NCI-H2107 (cell line): ENCODE measurements at places on chromosomes 12 and 14.

- no peak for DNase-seq
Measured at GRCh38 chr12:32777691-32778175, 22.0 kb upstream of the YARS2 start.

DNA sequence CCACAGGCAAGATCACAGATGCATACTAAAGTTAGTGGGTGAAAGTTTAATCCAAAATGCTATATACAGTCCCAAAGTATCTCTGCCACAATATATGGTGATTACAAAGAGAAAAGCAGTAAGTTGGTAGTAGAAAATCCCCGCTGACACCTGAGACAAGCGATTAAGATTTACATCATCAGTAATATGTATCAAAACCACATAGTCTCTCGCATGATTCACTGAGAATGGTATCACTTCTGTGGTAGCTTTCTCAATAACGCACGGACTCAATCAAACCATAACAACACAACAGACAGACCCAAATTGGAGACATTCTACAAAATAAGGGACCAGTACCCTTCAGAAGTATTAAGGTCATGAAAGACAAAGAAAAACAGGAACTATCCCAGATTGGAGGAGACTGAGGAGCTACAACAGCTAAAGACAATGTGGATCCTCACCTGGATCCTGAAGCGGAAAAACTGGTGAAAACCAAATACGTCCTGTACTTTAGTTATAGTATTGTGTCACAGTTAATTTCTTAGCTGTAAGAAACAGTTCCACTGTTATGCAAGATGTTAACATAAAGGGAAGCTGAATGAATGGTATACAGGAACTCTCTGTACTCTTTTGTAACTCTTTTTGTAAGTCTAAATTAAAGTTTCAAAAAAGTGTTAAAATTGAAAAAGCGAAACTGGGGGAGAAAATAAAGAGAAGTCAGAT, 51.0 kb downstream of the SPTLC2 start:
- no peak for DNase-seq

DNA sequence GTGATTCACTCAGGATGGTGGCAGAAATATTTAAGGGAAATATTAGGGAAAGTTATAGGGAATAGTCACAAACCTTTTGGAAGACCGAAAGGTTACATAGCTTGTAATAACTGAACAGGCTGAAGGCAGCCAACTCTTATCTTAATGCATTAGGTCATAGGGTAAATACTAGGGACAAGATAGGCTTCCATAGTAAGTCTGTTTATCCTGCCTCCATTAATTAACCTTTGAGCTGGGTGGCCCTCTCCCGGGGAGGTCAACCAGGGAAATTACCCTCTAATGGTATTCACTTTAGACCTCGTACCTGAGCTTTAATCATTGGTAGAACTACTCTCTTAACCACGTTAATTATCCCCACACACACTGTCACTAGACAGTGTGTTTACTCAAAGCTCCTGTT, 981.8 kb downstream of the SLC16A7 start:
- DNase-seq, result no peak

- no peak for DNase-seq
Measured at GRCh38 chr12:46167412-46167811, 101.4 kb downstream of the SLC38A1 start.

GRCh38 chr12:32535288-32535999, 136.1 kb downstream of the FGD4 start:
- DNase-seq, result peak; percentile 57

GRCh38 chr12:47991106-47992061, 12.9 kb downstream of the COL2A1 start:
- DNase-seq, result no peak

- DNase-seq, result no peak
Measured at GRCh38 chr14:23402296-23403138, 5.6 kb downstream of the MYH6 start.

- DNase-seq, result no peak
Measured at GRCh38 chr14:66361013-66361412, 125.2 kb upstream of the CCDC196 start.

- DNase-seq, result no peak
Measured at GRCh38 chr12:64840119-64840518, 15.7 kb downstream of the TBC1D30 start.

- DNase-seq, result no peak
Measured at GRCh38 chr14:30883508-30884294, 9.3 kb downstream of the COCH start.

DNA sequence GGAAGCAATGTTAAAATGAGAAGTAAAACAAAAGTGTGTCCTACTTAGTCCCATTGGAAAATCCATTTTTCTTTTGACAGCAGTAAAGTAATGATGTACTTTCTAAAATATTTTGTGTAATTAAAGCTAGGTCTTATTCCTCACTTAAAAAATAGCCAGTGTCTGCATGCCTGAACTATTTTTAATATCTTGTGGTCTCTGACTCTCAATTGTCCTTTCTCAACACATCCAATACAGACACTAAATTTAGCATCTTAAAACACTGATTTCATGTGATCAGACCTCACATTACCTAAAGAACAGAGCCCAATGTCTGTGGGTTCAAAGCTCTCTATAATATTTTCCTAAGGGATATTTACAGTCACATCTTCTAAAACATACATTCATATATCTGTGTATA, 108.0 kb downstream of the DERA start:
- no peak for DNase-seq

GRCh38 chr14:61543946-61544345, 151.4 kb upstream of the HIF1A start:
- DNase-seq, result no peak

DNA sequence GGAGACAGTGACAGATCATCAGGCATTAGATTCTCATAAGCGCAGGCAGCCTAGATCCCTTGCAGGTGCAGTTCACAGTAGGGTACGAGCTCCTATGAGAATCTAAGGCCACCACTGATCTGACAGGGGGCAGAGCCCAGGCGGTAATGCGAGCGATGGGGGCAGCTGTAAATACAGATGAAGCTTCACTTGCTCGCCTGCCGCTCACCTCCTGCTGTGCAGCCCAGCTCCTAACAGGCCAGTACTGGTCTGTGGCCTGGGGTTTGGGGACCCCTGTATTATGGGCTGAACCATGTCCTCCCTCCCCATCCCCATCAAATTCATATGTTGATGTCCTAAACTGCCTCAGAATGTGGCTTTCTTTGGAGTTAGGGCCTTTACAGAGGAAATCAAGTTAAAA, 63.2 kb downstream of the NOS1 start:
- DNase-seq, result no peak

GRCh38 chr12:63814146-63814772, 30.2 kb upstream of the SRGAP1 start:
- DNase-seq, result no peak

GRCh38 chr12:115726691-115727090, 550.8 kb downstream of the MED13L start:
- no peak for DNase-seq

GRCh38 chr14:54691525-54692283, 124.8 kb downstream of the SAMD4A start:
- peak; percentile 5 for DNase-seq

DNA sequence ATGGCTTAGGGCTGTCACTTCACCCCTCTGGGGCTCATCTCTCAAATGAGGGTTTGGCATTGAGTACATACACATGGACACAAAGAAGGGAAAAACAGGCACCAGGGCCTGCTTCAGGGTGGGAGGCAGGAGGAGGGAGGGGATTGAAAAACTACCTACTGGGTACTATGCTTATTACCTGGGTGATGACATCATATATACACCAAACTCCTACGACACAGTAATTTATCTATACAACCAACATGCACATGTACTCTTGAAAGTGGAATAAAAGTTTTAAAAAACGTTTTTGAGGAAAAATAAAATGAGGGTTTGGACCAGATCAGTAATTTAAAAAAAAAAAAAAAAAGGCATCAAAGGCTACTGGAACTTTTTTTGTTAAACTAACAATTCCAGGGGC, 3.6 kb upstream of the TC2N start:
- no peak for DNase-seq

DNA sequence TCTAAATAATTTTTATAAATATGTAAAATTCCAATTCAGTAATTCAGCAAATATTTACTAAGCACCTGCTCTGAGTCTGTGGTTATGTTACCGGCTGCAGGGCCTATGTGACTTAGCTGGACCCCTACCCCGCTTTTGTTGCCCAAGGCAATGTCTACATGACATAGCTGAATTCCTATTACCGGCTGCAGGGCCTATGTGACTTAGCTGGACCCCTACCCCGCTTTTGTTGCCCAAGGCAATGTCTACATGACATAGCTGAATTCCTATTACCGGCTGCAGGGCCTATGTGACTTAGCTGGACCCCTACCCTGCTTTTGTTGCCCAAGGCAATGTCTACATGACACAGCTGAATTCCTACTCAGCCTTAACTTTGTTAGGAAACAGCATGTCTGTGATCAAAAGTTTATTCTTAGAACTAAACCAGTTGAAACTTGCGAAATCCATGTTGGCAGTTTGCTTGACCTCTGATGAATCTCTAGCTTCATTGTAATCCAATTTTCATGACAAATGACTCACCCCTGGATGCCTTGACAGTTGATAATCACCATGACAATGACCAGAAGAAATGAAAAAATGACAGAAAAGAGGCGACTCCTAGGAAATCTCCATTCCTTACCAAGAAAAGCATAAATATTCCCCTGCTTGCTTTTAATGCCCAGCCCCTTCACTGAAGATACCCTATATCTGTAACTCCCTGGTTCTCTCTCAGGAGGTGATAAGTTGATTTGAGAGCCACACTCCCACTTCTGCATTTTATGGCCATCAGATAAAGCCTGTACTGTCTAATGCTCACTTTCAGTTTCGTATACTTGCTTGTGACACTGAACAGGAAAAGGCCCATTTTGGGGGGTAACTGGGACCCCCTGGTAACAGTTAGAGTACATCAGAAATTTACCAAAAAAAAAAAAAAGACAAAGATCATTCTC, 148.4 kb upstream of the SYT10 start:
- DNase-seq, result no peak

DNA sequence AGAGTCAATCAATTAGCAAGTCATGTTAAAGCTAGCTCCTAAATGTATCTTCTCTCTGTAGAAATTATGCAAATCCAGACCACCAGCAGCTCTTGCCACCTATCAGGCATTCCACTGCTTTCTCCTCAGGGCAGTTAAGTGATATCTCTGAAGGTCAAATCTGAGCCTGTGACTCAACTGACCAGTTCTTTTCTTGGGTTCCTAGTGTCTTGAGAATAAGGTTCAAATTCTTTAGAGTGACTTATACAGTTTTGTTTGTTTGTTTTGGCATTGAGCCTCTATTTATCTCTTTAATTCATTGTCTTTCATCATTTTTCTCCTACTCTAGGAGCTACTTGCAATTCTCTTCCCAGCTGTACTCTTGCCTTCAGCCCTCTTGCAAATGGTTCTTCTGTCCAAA, 2.5 kb upstream of the LRIG3 start:
- no peak for DNase-seq

DNA sequence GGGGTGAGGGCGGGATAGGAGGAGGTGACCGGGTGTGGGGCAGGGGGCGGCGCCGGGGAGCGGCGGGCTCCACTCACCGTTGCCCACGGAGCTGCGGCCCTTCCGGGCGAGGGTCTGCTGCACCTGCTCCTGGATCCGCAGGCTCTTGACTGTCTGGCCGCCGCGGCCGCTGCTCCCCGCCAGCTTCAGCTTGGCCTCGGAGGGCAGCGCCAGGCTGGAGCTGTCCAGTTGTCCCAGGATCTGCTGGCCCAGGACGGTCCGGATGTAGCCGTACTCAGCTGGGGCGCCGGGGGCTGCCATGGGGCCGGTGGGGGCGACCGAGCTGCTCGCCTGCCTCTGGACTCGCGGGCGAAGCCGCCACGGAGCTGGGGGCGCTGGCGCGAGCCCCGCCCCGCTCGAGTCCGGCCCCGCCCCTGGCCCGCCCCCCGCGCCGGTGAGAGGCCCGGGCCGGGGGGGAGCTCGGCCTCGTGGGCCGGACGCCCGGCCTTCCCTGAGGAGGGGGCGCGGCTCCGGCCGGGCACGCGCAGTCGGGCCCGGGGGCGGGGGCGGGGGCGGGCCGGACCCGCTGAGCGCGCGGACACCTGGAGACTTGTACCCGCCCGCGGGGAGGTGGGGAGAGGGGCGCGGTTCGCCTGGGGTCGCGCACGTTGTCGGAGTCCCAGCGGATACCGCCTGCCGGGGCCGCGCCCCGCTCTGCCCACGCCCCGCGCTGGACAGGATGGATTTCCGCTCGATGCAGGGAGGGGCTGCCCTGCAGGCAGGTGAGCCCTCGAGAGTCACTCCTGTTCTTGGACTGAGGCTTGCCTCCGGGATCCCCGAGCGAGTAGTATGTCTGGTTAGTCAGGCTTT, at the start of gene PKP2:
TSS of gene PKP2 (minus strand) at position 346 of the 849 bp plus-strand sequence. CDS start at position 300, 46 bp downstream.
- DNase-seq, result no peak

DNA sequence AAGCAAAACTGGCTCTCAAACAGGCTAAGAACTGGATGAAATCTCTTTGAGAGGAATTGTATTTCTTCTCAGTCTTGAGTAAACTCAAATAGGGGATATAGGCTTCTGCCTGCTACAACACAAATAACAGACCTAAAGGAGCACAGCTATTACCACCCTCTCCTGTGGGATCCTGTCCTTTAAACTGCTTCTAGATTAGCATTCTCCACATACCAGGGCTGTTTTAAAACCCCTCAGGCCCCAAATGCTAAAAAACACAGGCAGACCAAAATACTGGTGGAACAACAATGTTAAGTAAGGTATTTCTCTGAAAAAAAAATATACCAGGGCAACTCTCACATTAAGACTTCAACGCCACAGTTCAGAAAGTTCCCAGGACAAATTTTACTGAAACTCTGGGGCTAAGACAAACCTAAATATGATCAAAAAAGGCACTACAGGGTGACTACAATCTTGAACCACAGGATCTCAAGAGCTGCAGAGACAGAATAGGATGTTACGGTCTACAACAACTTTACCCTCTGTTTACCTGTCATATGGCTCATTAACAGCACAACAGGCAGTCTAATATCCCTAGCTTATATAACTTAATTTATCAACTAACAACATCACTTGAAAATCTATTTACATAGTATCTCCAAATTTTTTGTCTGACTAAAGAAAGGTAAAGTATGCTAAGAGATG, 7.2 kb downstream of the CPNE8 start:
- no peak for DNase-seq

DNA sequence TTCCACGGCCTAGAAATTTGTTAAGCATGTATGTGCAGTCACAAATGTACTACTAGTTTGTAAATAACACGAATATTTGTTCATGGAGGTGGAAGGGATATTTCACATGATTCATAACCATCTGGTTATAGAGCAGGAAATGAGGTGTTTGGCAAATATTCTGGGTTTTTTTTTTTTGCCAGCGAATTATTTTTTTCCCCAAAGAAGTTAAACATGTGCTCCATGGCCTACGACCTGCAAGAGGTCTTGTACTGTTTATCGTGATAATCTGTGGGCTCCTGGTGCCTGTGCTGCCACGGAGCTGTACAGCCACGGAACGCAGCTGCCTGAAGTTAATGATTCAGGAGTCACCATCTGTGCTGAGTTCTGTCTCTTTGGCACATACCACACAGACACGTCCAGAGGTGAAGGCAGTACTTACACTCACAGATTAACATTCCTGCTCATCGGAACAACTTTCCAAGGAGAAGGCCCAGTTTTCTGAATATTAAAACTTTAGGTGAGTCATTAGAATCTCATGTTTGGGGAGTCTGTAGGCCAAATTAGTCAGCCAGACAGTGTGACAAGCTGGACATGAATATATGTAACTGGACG, 156.3 kb downstream of the TMX1 start:
- no peak for DNase-seq
